ENCODE measurements at places on chromosomes 2 and 18. TPM values are rescaled to one million over a fixed set of nuclear protein-coding genes. Genes with fewer than 3 reads are reported as not detected.

EIF5B gene
- 40.9 TPM for total RNA-seq

UGT1A6 gene
- total RNA-seq = not detected

CERKL gene
- not detected for total RNA-seq

TMEM214 gene
- 70.8 TPM for total RNA-seq

POTEC gene
- total RNA-seq = not detected

ATP5MC3 gene
- total RNA-seq = 208 TPM

DNA sequence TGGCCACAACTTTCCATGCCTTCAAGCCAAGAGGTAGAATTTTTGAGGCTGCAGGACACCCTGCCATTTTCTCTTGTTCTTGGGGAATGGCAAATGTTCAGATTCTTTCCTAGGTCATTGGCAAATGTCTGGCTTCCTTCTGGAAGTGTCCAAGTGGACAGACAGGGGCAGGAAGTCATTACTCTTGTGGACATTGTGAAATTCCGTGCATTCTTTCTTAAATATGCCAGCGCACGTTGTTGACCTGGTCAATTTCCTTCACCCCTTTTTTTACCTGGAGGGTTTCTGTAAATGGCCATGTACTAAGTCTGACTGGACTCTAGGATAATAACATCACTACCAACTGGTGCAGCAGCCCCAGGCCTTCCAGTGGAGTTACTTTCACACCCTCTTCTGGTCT, 13.9 kb downstream of the ASB18 start:
- DNase-seq = no peak
- H3K27me3 ChIP-seq = peaks cover 6% of the 10 kb centered on the region
- H3K27ac ChIP-seq = no peak overlapping the region
- H3K36me3 ChIP-seq = no peaks in the 10 kb centered on the region
- no peak overlapping the region for H3K4me3 ChIP-seq

GRCh38 chr2:41972179-41972578, 75.6 kb upstream of the PKDCC start:
- H3K4me3 ChIP-seq = no peak overlapping the region
- no peak for DNase-seq
- peaks cover 2% of the 10 kb centered on the region for H3K27me3 ChIP-seq
- H3K4me1 ChIP-seq = no peaks in the 10 kb centered on the region
- H3K27ac ChIP-seq = no peak overlapping the region

DNA sequence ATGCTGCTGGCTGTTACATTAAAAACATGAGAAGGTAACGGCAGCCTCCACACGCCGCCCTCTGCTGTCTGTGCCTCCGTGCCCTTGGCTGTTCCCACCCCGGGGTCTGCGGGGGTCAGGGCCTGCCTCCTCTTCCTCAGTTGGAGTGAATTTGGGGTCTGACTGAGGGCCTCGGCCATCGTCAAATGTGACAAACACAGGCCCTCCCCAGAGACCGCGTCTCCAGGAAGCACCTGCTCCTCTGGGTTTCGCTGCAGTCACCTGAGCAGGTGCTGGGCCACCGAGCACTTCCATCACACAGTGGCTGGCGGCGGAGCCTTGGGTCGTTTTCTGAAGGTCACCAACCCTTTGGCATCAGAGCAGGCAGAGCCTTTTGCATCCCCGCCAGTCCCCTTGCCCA, 70.9 kb downstream of the NFATC1 start:
- no peak overlapping the region for H3K4me3 ChIP-seq
- DNase-seq = no peak
- H3K36me3 ChIP-seq = peaks cover 14% of the 10 kb centered on the region
- H3K27ac ChIP-seq = no peak overlapping the region

GRCh38 chr2:1617425-1618021, 126.8 kb downstream of the PXDN start:
- no peaks in the 10 kb centered on the region for H3K36me3 ChIP-seq
- no peak overlapping the region for H3K4me3 ChIP-seq
- H3K27me3 ChIP-seq = no peaks in the 10 kb centered on the region
- no peak for DNase-seq

DNA sequence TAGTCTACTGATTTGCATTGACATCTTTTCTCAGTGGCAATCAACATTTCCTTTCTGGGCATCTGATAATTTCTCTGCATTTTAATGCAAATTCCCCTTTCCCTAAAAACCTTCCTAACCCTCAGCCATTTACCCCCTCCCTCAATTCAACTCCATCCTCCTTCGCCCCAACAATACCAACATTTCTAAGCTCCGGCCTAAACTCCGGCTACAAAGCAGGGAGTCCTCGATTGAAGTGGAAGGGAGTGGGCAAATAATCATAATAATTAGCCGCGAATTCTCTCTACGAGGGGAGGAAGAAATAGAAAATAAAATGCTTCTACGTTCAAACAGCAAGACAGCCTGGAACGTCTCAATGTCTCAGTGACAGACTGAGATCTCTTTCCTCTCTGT, 4.6 kb downstream of the BCL11A start:
- no peak for DNase-seq
- H3K27me3 ChIP-seq = peaks cover 84% of the 10 kb centered on the region
- peak overlapping the region; percentile 65 for H3K4me3 ChIP-seq
- H3K36me3 ChIP-seq = no peaks in the 10 kb centered on the region
- H3K4me1 ChIP-seq = peaks cover 22% of the 10 kb centered on the region

GRCh38 chr2:102432386-102432785, 9.4 kb downstream of the IL18RAP start:
- peaks cover 30% of the 10 kb centered on the region for H3K4me1 ChIP-seq
- H3K27me3 ChIP-seq = no peaks in the 10 kb centered on the region
- DNase-seq = no peak

- no peaks in the 10 kb centered on the region for H3K27me3 ChIP-seq
- H3K36me3 ChIP-seq = no peaks in the 10 kb centered on the region
- no peaks in the 10 kb centered on the region for H3K4me1 ChIP-seq
- DNase-seq = no peak
Measured at GRCh38 chr2:141967503-141967902, 163.3 kb downstream of the LRP1B start.

GRCh38 chr2:130756053-130756873, 923 bp downstream of the AMER3 start:
- H3K27me3 ChIP-seq = peaks cover 46% of the 10 kb centered on the region
- no peaks in the 10 kb centered on the region for H3K4me1 ChIP-seq
- no peak overlapping the region for H3K27ac ChIP-seq
- peak overlapping the region; percentile 39 for H3K4me3 ChIP-seq
- H3K36me3 ChIP-seq = peaks cover 2% of the 10 kb centered on the region
- DNase-seq = peak; percentile 58

DNA sequence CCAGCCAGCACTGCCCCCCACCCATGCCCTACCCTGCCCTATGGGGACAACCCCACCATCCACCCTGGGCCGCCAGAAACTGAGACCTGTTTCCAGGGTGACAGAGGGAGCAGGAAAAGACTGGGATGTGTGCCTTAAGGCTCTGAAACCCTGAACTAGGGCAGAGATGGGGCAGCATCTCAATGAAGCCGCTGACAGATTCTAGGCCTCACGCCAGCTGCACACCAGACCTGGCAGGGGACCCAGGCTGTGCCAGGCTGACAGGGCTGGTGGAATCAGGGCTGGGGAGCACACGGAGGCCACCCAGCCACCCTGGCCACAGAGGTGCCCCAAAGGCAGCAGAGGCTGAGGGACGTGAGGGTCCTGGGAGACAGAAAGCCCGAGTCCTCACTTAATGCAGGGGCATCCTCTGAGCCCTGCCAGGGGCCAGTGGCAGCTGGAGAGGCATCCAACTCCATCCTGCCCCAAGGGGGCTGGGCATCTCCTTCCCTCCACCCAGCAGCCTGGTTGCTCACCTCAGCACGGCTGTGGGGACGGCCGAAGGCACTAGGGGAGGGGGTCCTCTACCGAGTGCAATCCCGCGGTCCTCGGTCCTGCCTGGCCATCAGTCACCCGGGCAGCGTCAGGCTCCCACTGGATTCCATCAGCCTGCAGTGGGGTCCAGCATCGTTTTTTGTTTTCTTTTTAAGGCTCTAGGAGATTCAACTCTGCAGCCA, 169.2 kb downstream of the ZFP36L2 start:
- H3K27ac ChIP-seq = no peak overlapping the region
- no peak overlapping the region for H3K4me3 ChIP-seq
- peaks cover 18% of the 10 kb centered on the region for H3K27me3 ChIP-seq
- DNase-seq = peak; percentile 21

DNA sequence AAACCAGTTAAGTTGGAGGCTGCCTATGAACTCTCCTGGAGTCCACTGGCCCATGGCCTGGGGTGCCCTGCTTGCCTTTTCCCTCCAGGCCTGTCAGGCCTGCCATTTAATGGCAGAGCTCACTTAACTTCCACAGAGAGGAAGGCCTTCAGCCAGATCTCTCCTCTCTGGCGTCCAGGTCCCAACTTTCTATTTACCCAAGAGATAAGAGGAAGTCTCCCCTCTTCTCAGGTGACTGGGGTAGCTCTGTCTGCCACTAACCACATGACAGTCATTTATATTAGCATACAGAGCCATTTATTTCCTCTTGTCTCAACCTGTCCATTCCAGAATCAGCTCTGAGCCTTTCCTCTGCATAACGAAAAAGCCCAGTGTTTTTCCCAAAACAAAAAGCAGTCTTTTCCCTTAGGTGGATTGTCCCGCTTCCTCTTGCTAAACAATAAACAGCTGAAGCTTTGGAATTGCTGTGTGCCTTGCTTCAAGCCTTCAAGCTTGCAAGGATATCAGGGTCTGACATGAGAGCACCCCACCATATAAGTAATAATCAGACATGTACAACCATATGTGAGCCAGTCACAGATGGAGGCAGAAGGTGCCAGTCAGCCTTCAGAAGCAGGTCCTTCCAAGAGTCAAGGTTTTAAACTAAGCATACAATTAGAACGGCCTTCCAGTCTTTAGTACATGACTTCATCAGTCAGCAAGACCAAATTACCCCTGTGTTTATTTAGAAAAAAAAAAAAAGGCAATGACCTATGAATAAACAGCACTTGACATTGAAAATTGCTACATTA, 71.2 kb upstream of the STPG4 start:
- H3K27me3 ChIP-seq = peaks cover 4% of the 10 kb centered on the region
- no peak overlapping the region for H3K27ac ChIP-seq
- no peak overlapping the region for H3K4me3 ChIP-seq
- peaks cover 4% of the 10 kb centered on the region for H3K4me1 ChIP-seq

GRCh38 chr2:159192371-159192918, 94.1 kb downstream of the WDSUB1 start:
- no peaks in the 10 kb centered on the region for H3K27me3 ChIP-seq
- no peak overlapping the region for H3K4me3 ChIP-seq
- H3K27ac ChIP-seq = no peak overlapping the region
- DNase-seq = no peak

DNA sequence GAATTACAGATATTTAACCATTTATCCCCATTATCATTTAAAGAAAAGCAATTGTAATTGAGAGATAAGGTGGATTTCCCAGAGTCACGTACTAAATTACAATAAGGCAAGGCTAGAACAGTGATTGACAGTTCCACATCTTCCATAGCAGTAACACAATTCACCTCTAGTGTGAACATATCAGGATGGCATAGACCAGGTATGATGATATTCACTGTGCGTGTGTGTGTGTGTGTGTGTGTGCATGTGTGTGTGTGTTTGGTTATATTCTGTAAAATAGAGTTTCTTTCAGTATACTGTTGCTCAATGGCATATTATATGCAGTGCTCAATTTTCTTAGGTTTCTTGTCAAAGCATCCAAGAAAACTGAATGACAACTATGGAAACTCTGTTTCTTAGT, 1.7 kb downstream of the SCN2A start:
- no peak overlapping the region for H3K4me3 ChIP-seq
- no peaks in the 10 kb centered on the region for H3K36me3 ChIP-seq
- no peak overlapping the region for H3K27ac ChIP-seq
- DNase-seq = no peak
- H3K27me3 ChIP-seq = peaks cover 5% of the 10 kb centered on the region
